Naive B cell (primary cell): ENCODE measurements at places on chromosomes 13 and 19.

DNA sequence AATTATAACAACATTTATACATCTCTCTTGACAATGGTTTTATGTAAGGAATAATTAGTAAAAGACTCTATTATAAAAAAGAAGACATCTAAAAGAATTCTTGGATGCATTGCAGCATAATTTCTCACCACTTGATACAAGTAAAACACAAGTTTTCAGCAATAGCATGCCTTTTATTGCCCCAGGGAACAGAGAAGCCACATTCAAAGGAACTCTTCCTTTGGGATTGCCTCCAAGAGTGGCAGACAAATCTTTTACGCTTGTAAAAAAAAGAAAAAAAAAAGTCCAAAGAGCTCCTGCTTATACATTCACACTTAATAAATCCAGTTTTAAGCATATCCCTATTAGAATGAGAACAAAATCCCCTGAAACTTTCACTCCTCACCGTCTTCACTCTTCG, 2357.8 kb upstream of the PCDH20 start:
- no peak for DNase-seq

- DNase-seq = no peak
Observed at GRCh38 chr13:28355822-28356371, 139.0 kb downstream of the FLT1 start.

- DNase-seq = no peak
Observed at GRCh38 chr19:17078920-17079709, 3.5 kb downstream of the MYO9B start.

- DNase-seq = no peak
Observed at GRCh38 chr19:19587771-19588170, 30.7 kb downstream of the PBX4 start.

DNA sequence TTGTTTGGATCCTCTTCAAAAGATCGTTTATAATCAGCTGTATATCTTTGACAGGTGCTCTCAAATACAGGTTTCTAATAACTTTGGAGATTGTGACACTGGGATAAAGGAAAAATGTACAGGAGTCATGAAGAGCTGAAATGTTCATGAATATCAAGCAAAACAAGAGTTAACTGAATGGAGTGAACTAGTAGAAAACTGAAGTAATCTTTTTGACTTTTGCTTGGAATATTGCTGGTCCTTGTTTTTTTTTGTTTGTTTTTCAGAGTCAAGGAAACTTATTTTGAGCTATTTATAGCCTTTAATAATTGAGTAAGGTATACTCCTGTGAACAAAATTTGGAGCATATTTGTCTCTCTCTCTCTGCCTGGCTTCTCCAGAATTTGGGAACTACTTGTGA, 25.3 kb downstream of the MED4 start:
- no peak for DNase-seq

DNA sequence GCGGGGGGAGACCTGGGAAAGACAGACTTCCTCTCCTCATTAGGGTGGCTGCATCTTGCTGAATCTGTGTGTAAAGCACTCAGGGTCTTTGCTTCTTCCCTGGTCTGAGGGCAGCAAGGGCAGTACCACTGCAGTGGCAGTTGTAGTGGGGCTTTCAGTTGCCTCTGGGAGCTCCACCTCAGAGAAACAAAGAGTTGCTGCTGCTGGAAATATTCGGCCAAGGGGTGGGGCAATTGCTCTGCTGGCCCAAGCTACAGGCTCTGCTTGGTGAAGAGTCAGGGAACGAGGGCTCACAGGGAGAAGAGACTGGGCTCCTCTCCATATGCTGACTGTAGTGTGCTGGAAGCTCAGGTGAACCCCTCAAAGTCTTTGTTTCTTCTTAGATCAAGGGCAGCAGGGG, 52.5 kb downstream of the POSTN start:
- DNase-seq = no peak

DNA sequence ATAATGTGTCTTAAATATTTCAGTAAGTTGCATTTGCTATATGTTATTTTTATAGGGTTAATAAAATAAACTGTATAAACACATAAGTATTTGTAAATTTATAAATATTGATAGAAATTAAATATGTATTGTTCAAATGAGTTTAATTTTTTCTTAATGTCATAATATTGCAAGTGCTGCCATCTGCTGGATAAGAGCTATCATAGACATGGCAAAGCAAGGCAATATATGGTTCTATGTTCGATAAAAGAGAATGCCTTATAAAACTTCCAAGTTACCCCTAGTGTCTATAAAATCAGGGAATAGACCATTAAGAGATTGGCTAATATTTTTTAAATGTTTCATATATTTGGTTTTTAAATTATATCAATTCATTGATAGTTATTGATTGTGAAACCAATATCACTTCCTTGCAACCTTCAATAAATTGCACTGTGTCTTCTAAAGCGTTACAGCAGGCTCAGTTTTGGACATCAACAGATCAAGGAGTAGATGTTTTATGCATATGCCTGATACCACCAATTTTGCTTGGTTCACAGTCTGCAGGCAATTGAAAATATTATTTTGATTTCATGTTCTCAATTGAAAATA, 29.0 kb upstream of the SLITRK6 start:
- DNase-seq = no peak

GRCh38 chr13:99002172-99002710, 24.4 kb upstream of the DOCK9 start:
- DNase-seq = no peak

- no peak for DNase-seq
Observed at GRCh38 chr19:6626764-6627163, 35.8 kb upstream of the CD70 start.

GRCh38 chr13:41756198-41756880, 204.6 kb downstream of the VWA8 start:
- DNase-seq = no peak

DNA sequence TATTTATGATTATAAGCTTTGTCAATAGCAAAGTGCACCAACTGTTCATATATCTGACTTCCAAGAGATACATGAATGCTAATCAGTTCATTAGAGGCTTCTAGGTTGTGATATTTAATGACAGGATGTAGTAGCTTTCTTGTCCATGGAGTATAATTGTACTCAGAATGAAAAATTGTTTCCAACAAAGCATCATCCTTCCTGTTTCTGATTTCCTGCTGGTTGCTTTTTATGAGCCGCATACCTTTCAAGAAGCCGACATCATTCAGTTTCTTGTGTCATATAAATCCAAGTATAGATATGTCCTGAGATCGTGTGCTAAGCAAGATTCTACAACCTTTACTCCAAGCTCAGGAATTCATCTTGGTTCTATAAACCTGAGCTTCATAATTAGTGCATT, 326.6 kb downstream of the DIAPH3 start:
- DNase-seq = no peak

- no peak for DNase-seq
Observed at GRCh38 chr19:16619457-16619856, 8.5 kb downstream of the MED26 start.

DNA sequence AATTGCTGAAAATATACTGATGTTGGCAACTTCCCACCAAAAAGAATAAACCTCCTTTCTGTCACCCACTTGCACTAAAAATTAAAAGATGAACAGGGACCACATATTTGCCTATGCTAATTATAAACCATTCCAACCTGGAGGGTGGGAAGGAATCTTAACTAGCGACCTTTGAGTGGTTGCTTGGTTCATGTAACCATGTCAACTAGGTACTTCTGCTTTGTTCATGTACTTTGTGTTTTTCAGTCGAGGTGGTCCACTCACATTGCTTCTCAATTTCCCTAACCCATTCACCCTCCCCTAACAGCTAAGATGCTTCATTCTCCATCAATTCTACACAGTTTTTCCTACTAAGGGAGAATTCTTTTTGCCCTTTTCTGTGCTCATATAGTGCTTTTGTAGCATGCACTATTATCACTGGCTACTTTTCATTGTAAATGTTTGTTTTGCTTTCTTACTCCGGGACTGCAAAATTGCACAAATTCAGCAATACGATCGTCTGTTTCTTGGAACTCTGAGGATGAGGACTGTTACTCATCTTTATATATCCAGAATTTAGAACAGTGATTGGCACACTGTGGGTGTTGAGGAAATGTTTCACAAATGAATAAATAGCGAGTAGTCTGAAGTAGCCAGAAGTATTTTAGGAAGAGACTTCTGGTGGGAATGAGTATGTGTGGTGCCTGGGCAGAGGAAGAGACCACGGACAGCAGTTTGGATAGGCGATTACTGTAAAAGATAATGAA, 187.5 kb downstream of the GPC6 start:
- DNase-seq = no peak

DNA sequence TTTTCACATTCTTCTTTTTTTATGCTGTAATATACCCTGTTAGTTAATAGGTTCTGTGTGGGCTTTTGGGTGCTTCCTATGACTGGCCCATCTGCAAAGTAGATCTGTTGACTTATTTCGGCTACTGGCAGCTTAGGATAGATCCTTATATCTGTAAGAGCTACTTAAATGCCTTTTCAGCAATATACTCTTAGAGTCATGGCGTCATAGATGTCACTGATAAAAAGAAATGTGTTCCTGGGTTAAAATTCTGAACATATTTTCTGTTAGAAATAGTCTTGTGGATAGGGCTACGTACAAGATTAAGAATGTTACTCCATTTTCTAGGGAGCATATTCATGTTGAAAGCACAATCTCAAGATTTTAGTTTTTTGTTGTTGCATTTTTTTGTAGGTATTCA, 4.7 kb downstream of the AKAP11 start:
- DNase-seq = no peak

GRCh38 chr13:25153736-25154135, 18.4 kb downstream of the AMER2 start:
- no peak for DNase-seq
